ENCODE measurements at places on chromosomes 5 and 9. TPM values are rescaled to one million over a fixed set of nuclear protein-coding genes. Genes with fewer than 3 reads are reported as not detected.

DNA sequence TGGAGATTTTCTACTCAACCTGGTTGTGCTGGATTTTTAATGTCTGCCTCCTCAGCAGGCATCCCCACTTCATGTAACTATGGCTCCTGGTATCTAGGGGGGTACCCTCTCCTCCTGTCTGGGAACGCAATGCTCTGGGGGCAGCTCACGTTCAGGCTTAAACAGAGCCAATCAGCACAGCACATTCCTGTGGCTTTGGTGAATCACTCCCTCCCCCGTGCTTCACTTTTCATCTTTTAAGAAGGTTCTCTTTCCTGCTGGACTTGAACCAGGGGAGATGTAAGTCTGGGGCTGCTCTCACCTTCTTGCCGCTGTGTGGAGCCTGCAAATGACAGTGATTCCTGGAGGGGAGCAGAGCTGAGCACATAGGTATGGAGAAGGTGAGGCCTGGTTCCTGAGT lies 101.2 kb downstream of the MSX2 start:
- no peak for DNase-seq

DNA sequence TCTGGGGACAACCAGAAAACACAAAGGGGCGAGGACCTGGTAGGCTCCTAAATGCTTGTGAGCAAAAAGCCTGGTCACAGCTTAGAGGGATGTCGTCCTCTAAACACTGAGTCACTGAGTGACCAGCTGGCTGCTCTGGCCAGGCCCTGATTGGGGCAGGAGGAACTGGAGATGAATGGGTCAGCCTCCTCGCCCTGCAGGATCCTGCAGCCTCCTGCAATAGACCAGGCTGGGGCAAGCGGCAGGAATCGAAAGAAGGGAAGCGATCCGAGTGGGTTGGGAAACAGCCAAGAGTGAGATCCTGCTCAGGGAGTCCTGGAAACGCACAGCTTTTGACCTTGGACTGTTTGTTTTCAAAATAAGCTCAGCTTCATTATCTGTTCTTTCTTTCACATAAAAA lies 34.1 kb upstream of the MSX2 start:
- no peak for DNase-seq

GRCh38 chr9:95107001-95107749 lies 210.3 kb downstream of the FANCC start:
- no peak for DNase-seq

DNA sequence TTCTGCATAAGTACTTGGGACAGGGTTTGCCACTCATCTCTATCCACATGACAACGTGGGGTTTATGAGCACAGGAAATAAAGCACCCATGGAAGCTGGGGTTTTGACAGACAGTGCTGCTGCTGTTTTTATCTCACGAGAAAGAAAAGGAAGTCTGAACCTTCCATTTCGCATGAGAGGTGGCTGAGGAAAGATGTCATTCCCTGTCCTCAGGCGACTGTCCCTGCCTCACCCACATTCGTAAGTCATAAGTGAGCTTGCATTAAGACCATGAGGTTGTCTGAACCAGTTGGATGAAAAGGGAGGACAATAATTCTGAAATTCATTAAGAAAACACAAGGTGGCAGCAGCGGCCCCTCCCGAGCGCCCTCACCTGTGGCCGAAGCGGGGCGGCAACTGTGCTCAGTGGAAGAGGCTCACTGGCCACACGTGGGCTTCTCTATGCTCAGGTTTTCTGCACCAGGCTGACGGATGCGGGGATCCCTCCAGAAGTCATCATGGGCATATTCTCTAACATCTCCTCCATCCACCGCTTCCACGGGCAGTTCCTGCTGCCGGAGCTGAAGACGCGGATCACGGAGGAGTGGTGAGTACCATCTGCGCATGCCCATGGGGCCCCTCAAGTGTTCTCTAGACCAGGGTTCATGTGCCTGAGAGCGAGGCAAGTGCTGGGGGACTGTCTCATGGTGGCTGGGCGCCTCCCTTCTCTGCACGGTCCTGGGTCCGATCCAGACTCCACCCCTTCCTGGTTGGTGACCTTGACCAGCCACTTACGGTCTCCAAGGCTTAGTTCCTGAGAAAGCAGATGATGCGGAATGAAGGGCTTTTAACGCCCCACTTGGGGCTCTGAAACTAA lies 54.7 kb upstream of the SUSD3 start:
- DNase-seq: peak; percentile 72

- DNase-seq: no peak
Measured at GRCh38 chr5:20367178-20367577, 379.2 kb upstream of the CDH18 start.

DNA sequence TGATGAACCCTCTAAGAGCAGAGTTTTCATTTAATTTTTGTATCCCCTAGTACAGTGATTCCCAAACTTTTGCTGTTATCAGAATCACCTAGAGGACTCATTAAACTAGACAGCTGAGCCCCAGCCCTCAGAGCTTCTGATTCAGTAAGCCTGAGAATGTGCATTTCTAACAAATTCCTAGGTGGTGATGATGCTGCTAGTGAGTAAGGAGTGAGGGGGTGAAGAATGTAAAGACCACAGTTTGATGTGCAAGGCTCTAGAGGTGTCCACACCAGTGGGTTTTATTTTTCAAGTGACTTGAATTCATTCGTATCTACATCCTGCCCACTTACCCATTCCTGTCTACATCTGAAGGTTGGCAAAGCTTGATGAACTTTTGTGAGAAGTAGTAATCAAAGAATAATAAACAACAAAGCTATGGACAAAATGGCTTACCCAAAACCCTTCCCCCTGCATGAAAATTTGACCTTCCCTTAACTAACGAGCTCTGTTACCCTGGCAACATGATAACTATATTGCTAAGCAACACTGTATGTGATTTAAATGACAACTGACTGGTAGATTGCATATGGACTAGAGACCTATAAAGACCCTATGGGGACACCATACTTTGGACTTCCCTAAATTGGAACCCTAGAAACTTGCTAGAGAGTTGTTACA lies 35.2 kb downstream of the DTWD2 start:
- DNase-seq: no peak

GRCh38 chr5:1014346-1014745 lies 5.7 kb downstream of the NKD2 start:
- DNase-seq: no peak

DNA sequence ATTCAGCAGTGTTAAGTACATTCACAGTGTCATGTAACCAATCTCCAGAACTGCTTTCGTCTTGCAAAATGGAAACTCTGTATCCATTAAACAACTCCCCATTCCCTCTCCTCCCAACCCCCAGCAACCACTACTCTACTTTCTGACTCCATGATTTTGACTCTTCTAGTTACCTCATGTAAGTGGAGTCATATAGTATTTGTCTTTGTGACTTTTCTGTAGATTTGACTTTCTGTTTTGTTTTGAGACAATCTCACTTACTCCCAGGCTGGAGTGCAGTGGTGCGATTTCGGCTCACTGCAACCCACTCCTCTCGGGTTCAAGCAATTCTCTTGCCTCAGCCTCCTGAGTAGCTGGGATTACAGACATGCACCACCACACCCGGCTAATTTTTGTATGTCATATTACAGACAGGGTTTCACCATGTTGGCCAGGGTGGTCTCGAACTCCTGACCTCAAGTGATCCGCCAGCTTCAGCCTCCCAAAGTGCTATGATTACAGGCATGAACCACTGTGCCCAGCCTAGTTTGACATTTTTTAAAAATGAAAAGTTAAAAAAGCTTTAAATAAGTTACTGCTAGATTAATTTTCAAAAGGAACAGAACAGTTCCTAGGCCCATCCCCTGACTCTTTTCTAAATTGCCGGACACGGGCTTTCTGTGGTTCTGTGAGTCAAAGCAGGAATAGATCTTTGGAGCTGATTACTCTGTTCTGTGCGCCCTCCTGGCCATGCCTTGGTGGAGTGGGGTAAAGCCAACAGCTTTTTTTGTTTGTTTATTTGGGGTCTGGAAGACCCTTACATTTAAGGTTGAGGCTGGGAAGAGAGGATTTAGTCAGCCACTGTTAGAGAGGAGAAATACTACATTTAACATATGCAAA lies 59.3 kb downstream of the RALGPS1 start:
- no peak for DNase-seq

DNA sequence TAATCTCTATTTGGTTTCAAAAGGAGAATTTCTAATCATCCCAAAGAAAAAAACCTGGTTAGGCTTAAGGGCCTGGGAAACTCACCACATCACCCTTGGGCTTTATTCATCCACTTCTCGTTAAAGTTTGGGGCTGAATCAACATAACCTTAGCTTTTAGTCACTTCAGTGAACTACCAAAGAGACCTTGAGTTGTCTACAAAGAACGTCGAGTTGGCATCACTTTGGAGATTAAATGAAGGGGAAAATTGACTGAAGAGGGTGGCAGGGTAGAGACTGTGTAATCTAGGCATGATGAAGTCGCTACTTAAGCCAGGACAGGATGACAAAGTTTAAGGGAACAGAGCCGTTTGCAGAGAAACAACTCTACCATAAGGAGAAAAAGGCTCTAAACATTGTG lies 341.4 kb downstream of the RAB3C start:
- no peak for DNase-seq

The ADRB2 gene
- 2.8 TPM for total RNA-seq

The FREM1 gene
- 0.17 TPM for total RNA-seq

All from PC-9 (cell line).